Renal pelvis (tissue), 12 donors: ENCODE measurements at places on chromosomes 2 and 18.

- no peak for DNase-seq
Measured at GRCh38 chr2:195486987-195487644, 169.9 kb upstream of the SLC39A10 start.

GRCh38 chr18:37408676-37409265 is 156.8 kb downstream of the CELF4 start:
- peak; percentile 26 for DNase-seq

DNA sequence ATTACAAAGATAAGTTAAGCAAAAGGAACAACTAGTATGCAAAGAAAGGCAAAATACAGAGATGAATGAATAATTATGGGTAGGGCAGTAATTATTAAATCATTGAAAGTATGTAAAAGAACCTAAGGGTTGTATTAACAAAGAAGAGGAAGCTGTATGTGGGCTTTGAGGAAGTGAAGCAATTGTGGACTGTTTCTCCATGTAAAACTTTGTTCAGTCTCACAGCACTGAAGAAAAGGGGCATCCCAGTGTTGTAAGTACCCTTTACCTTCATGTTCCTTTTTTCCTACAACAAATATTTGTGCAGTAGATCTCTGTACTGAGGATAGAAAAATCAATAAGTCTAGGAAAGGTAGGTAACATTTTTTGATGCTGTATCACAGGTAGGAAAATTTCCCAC is 388.7 kb upstream of the NRP2 start:
- DNase-seq: no peak

DNA sequence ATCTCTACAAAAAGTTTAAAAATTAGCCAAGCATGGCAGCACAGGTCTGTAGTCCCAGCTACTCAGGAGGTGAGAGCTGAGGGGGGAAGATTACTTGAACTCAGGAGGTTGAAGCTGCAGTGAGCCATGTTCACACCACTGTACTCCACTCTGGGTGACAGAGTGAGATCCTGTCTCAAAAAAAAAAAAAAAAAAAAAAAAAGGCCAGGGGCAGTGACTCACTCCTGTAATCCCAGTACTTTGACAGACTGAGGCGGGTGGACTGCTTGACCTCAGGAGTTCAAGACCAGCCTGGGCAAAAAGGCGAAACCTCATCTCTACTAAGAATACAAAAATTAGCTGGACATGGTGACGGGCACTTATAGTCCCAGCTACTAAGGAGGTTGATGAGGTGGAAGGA is 37.0 kb downstream of the PUM2 start:
- DNase-seq: no peak

- no peak for DNase-seq
Measured at GRCh38 chr2:55395724-55396605, 23.7 kb downstream of the CCDC88A start.

GRCh38 chr2:184727813-184728212 is 129.5 kb downstream of the ZNF804A start:
- DNase-seq: no peak

DNA sequence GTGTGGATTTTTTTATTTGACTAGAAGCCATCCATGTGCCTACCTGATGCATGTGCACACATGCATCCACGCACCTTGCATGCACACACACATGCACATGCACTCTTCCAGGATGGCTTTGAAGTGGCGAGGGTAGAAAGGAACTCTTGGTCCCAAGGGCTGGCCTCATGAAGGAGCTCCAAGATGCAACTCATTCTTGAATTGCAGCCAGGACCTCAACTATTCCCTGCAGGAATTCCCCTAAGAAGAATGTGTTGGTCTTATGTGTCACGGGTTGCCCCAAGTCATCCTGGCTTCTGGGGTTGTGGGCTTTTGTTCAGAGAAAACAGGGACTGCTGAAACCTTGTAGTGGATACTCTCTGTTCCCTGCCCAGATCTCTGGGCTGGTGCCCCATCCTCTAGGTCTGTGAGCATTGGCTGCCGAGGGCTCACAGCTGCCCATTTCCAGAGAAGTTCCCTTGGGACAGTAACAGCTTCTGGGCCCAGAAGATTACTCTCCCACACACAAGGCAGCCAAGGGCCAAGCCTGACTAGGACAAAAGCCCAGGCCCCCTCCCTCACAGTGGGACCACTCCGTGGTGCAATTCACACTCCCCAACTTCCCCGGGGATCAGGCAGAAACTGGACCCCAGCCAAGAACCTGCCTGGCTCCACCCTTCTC is 137.6 kb downstream of the COPS8 start:
- no peak for DNase-seq

- no peak for DNase-seq
Measured at GRCh38 chr2:54534221-54534620, 78.1 kb downstream of the SPTBN1 start.

DNA sequence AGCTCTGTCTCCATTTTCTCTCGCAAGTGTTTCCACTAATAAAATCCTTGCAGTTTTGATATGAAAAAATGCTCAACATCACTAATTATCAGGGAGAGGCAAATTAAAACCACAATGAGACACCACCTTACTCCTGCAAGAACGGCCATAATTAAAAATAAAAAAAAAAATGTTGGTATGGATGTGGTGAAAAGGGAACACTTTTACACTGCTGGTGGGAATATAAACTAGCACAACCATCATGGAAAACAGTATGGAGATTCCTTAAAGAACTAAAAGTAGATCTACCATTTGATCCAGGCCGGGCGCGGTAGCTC is 49.8 kb upstream of the GREB1L start:
- DNase-seq: no peak

GRCh38 chr2:45014016-45014702 is 4.9 kb upstream of the SIX2 start:
- no peak for DNase-seq

DNA sequence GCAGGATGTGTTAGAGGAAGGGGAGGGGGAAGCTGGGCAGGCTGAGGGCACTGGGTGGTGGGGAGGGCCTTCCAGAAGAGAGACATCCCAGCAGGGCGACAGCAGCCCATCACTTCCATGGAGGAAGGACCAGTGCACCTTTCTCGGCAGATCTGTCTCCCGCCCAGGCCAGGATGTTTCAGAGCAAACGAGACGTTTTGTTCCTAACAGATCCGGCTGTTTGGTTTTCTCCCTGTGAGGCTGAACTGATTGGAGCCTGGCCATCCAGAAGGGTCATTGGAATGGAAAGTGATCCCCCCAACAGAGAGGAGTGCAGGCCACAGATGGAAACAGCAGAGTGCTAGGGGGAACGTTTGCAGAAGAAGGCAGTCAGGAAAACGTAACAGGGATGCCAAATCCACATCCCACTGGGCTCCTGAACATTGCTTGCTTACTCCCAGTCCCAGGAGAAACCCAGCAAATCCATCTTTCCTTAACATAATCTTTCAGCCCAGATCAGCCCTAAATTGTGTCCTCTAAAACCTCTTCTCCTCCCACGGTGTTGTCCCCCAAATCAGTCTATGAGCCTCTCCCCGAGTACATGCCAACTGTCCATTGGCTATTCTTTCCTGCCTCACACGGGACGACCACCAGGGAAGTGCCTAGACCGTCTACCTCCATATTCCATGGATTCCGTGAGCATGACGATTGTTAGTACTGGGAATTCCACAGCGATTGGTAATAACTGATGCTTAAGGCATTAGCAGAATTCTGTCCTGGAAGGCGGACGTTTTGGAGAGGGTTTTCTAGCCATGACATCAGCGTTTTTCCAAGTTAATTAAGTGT is 126.8 kb downstream of the SEPTIN10 start:
- no peak for DNase-seq

GRCh38 chr2:162688403-162688802 is 150.2 kb downstream of the KCNH7 start:
- DNase-seq: no peak

DNA sequence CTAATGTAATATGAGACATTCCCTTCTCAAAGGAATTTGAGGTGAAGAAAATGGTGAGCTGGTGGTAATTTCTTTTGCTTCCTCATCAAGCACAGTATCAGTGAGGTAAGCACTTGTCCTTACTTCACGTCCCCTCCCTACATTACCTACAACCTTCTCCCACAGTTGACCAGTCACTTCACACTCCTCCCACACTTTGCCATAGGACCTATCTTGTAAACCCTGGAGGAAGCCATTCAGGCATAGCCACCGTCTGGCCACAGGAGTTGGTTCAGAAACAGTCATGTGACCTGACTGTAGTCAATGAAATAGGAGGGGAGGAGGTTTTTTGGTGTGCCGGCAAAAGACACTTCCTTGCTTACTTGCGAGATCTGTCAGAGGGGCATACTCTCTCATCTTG is 12.1 kb downstream of the ACOXL start:
- DNase-seq: no peak

- DNase-seq: no peak
Measured at GRCh38 chr2:127584516-127585033, 49.1 kb downstream of the MYO7B start.

- no peak for DNase-seq
Measured at GRCh38 chr18:59383851-59384250, 24.8 kb upstream of the LMAN1 start.

GRCh38 chr2:73112026-73112912 is 479 bp downstream of the RAB11FIP5 start:
- no peak for DNase-seq

DNA sequence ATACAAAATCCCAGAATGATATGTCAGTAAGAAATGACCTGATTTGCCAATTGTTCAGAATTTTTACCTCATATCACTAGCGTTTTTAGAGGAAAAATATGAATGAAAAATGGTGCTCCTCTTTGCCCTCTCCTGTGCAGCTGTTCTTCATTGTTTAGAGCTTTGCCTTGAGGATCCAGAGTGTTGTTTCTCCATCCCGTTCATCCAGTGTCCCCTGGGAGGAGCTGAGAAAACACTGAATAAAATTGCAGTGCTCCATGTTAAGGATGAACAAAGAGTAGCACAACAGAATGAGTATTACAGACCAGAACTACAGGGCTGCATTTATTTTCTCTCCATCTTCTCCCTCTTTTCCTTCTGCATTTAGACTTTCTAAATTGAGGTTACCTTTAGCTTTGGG is 133.1 kb downstream of the ADCYAP1 start:
- DNase-seq: no peak

- DNase-seq: no peak
Measured at GRCh38 chr2:166665991-166666940, 172.2 kb upstream of the SCN7A start.
